ENCODE measurements at places on chromosomes 1 and 21. TPM values are rescaled to one million over a fixed set of nuclear protein-coding genes. Genes with fewer than 3 reads are reported as not detected.

Gene FCRL6
- not detected for polyA plus RNA-seq

Gene OR10Z1
- not detected for polyA plus RNA-seq

Gene ASCL5
- polyA plus RNA-seq = not detected

Gene F13B
- not detected for polyA plus RNA-seq

DNA sequence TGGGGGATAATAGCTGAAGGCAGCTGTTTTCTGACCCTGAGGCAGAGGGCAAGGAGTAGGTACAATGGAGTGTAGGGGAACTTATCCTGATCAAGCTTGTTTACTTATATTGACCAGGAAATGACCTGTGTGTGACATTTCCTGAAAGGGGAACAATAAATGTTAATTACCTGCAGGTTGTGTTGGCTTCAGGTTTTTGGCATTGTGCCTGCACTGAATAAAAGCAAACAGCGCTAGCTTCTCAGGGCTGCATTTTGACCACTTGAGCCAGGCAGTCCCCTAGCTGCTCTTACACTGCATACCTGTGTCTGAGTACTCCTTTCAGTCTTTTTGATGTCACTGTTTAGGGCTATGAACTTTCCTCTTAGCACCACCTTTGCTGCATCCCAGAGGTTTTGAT, 40.6 kb downstream of the DRAM2 start:
- no peak for DNase-seq
- H3K4me3 ChIP-seq = no peak overlapping the region
- H3K36me3 ChIP-seq = no peaks in the 10 kb centered on the region
- no peaks in the 10 kb centered on the region for H3K27me3 ChIP-seq

- H3K27me3 ChIP-seq = no peaks in the 10 kb centered on the region
- peak within 1 kb of the TSS; percentile 100 for H3K27ac ChIP-seq
- DNase-seq = no peak
- H3K4me3 ChIP-seq = peak within 1 kb of the TSS; percentile 98
Measured at GRCh38 chr1:231338270-231339128, at the start of gene SPRTN. Gene SPRTN (plus strand): TSS chr1:231338293. CDS start chr1:231338384, 91 bp downstream.

GRCh38 chr1:15578921-15579682, 5.7 kb downstream of the AGMAT start:
- no peaks in the 10 kb centered on the region for H3K36me3 ChIP-seq
- H3K27me3 ChIP-seq = no peaks in the 10 kb centered on the region
- no peak overlapping the region for H3K4me3 ChIP-seq
- H3K27ac ChIP-seq = no peak overlapping the region
- no peaks in the 10 kb centered on the region for H3K4me1 ChIP-seq

DNA sequence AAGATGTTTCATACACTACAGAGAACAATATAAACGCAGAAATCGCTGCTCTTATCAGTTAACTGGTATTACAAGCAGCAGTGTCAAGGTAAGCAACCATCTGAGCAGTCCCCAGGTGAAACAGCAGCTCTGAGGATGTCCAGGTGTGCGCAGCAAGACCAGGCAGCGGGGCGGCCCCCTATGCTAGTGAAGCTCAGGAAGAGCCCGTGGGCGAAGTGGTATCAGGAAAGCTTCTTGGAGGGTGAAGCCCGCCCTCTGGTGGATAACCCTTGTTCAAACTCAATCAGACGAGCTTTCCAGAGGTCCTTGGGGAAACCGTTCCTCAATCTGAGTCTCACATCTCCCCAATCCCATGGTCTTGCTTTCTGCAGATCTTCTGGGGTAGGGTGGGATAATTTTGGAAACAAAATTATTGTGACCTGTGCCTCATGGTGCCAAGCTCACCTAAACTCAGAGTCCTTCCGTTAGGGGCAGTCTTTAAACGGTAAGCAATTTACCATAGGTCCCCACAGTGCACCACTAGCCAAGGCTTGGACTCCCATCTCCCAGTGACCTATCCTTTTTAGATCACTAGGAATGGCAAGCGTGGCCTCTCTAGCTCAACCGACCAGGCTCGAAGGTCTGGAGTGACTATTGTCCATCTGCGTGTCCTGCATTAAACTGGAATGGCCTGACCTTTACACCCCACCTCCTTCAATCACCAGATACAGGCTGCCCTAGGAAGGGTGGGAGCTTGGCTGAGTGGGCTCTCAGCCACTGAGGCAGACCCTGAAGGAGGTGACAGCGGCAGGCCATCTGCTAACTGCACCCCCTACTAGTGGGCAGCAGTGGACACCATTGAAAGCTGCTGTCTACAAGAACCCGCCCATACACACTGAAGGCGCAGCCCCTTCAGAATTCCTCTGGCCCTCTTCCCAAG, 13.6 kb upstream of the FAM110D start:
- H3K4me1 ChIP-seq = no peaks in the 10 kb centered on the region
- no peak overlapping the region for H3K4me3 ChIP-seq
- H3K27me3 ChIP-seq = no peaks in the 10 kb centered on the region
- H3K36me3 ChIP-seq = no peaks in the 10 kb centered on the region
- H3K27ac ChIP-seq = no peak overlapping the region

GRCh38 chr1:33442141-33442540, 11.2 kb upstream of the PHC2 start:
- no peak overlapping the region for H3K27ac ChIP-seq
- H3K27me3 ChIP-seq = no peaks in the 10 kb centered on the region
- H3K4me1 ChIP-seq = peaks cover 56% of the 10 kb centered on the region
- no peak overlapping the region for H3K4me3 ChIP-seq
- DNase-seq = no peak
- H3K36me3 ChIP-seq = no peaks in the 10 kb centered on the region

All from keratinocyte (primary cell).